ENCODE measurements at places on chromosomes 2 and 18.

DNA sequence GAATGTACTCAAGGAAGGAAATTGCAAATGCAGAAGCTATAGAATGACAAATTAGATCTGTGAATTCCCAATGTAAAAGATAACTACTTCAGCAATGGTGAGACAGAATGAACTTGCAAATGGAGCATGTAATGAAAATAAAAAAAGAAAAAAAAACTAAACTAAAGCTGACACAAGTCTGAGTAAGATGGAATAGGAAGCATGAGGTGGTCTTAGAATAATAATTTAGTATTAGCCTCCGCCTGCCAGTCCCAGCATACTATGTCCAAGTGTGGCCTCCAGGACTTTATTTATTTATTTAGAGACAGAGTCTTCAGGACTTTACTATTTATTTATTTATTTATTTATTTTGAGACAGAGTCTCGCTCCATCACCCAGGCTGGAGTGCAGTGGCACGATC lies 37.4 kb upstream of the SLC39A10 start:
- DNase-seq: no peak

DNA sequence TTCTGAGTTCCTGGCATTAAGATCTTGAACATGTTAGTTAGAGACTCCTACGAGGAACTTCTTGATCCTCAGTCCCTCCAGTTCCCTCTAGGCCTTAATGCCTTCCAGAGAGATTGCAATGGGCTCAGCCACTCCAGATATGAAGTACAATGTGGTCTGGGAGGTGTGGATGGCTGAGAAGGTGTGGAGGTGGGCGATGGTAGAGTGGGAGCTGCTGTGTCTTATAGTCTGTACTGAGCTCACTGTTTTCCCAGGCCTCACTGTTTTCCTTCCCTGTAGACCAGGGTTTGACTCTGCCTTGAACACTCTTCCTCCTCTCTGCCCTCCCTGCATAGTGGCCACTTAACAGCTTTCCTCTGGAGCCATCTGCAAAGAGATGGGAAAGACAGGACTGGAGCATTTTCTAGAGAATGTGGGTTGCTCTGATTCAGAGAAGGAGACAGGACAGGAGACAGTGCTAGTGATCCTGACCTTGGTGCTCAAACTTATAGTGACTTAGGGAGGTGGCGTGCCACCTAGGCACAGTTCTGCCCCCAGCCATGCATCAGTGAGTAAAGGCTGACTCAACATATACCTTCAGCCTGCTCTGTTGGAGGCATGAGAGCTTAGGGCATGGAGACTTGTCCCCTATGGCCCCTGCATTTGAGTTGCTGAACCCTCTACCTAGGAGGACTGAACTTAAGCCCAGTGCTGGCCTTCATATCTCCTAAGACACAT lies 129.7 kb downstream of the TDRD15 start:
- DNase-seq: no peak

GRCh38 chr2:30643674-30644073 lies 163.6 kb downstream of the CAPN13 start:
- no peak for DNase-seq

- DNase-seq: no peak
These were observed 130.7 kb downstream of the ANKRD44 start for GRCh38 chr2:197179744-197180498.

DNA sequence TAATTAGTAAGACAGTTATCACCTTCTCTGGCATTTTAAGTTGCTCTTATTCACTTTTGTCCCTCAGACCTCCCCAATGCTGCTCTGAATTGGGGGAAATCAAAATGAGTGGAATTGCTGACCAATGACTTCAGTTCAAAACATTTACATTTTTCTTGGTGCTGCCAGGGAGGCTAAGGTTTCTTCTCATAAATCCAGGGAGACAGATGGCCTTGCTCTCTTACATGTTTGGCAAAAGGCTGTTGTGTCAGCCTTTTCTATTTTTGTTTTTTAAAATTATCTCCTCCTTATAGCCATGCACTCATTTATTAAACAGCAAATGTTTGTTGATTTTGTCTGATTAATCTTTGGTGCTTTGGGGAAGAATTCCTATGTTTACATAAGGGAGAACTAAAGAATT lies 82.0 kb downstream of the GALNT13 start:
- no peak for DNase-seq

DNA sequence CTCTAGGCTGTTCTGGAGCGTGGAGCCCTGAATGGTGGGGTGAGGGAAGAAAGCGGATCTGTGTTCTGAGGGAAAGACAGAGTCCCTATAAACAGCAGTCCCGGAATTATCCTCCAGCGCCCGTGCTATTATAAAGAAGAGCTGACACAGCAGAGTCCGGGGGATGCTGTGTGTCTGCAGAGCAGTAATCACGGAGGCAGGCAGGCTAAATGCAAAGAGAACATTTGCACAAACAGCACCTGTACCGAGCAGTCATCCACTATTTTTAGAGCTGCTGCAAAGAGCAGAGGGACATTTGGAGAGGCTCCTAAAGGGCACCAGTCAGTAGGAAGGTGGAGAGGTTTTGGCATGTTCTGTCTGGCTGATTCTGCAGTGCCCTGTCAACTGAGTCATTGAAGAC lies 293.8 kb upstream of the SLC14A2 start:
- no peak for DNase-seq

DNA sequence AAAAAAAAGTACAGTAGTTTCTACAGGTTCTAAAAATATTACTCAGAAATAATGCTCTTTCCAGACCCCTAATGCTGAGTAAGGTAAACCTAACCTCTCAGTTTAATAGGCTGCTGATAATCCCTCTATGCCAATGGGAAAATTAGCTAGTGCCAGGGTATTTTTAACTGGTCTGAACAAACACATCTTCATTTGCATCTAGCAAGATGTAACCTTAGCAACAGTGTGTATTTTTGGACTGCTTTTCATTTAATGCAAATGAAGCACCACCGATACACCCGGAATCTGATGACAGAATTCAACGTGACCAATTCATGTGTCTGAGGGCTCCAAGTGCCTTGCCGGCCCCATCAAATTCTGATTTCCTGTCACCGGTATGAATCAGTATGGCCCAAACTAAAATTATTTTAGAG lies 47.4 kb upstream of the CYRIA start:
- DNase-seq: no peak

DNA sequence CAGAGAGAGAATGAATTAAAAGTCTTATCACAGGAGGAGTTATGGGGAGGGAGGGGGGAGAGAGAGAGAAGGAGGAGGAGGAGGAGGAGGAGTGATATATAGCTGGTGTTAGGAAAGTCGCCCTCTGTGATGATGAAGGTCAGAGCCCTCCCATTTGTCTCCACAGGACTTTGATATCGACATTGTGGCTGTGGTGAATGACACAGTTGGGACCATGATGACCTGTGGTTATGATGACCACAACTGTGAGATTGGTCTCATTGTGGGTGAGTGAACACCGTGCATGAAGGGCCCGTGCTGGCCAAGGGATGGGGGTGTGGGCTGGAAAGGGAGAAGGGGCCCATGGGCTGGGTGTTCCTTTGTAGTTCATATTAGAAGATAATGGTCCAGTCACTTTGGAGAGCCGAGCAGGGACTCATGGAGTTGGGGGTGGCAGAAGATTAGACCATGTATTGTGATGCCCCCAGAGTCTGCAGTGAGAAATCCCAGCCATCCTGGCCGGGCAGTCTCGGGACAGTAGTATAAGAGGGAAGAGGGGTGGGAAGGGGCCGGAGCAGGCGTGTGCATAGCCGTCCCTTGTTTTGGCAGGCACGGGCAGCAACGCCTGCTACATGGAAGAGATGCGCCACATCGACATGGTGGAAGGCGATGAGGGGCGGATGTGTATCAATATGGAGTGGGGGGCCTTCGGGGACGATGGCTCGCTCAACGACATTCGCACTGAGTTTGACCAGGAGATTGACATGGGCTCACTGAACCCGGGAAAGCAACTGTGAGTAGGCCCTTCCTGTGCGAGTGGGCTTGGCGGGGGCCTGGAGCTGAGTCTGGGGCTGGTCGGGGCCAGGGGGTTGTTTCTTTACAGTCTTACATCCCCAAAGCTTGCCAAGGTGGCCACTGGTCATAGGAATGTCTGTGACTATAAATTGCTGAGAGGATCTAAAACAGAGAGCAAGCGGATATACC lies 40.0 kb downstream of the HK2 start:
- no peak for DNase-seq

GRCh38 chr18:25229920-25230319 lies 122.0 kb downstream of the ZNF521 start:
- no peak for DNase-seq

GRCh38 chr2:73985308-73986084 lies 786 bp downstream of the TET3 start:
- DNase-seq: peak; percentile 72

DNA sequence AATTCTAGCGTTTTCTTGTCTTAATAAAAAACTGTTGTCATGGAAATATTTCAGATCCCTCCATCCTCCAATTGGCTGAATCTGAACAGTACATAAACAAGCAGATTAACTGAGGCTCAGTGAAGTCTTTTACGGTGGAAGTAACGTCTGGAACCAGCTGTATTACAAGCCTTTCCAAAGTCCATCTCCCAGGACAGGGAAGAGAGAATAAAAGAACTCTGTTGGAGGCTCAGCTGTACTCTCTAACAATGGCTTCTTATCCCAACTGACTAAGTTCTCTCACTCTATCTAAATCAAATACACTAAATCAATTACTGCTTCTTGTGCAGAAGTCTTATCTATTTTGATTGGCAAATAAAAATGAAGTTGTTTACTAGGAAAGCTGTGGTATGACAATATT lies 19.9 kb upstream of the NEDD4L start:
- no peak for DNase-seq

DNA sequence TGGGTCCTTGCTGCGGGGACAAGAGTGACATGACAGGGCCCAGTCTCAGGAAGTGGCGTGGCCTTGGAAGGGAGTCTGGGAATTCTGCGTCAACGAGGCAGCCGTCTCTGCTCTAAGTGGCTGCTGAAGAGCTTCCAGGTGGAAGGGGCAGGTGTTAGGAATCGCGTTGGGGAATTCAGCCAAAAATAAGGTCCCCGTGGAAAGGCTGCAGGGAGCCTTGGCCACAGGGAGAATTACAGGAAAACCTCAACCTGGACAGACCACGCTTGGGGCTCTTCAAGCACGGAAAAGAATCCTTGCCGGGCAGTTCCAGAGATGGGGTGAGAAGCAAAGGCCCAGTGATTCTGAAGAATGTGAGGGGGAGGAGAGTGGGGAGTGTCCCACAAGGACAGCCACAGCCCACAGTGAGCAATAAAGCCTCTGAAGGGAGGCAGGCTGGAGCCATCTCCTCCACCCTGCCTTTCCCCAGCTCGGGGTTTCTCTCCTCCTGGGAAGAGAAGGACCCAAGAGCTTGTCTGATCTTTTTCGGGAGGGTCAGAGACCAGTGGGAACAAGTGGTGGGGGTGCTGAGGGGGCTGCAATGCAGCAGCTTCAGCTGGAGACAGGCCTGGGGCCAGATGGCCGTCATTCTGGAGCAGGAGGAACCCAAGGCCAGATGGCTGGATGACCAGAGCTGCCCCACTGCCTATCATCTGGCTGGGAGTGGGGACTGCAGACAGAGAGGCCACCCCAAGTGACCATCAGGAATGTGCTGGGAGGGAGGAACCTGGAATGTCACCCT lies 106.4 kb upstream of the SMAD2 start:
- no peak for DNase-seq

GRCh38 chr2:197873293-197873701 lies 68.9 kb downstream of the PLCL1 start:
- no peak for DNase-seq

DNA sequence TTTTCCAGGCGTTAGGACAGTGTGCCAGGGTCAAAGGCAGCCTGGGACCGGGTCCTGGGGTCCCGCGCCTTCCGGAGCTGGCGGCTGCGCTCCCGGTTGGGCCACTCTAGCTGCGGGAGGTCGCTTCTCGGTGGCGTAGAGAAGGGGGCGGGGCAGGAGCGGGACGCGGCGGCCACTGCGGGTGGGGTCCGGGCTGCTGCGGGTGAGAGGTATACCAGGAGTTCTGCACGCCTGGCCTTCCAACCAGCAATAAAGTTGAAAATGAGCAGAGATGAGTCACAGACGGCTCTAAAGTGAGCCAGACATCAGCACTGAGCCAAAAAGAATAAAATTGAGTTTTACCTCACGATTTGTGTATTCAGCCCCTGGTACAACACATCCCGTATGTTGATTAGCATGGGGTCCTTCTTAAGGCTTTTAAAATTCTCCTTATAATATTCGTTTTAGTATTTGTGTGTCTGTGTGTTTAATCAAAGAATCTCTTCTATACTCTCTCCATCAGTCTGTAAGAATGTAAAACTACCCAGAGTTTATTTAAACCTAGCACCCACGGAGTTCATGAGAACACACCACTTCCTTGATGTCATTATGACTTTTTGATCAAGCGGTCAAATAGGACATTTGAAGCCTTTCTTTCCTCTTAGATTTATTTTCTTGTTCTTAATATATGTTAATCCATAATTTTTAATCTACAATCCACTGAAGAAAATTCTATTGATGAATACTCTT lies at the start of gene C1GALT1C1L:
Gene C1GALT1C1L (minus strand): TSS at position 108 of the 729 bp plus-strand sequence. CDS start 107 bp downstream, at position 1.
- peak; percentile 23 for DNase-seq

DNA sequence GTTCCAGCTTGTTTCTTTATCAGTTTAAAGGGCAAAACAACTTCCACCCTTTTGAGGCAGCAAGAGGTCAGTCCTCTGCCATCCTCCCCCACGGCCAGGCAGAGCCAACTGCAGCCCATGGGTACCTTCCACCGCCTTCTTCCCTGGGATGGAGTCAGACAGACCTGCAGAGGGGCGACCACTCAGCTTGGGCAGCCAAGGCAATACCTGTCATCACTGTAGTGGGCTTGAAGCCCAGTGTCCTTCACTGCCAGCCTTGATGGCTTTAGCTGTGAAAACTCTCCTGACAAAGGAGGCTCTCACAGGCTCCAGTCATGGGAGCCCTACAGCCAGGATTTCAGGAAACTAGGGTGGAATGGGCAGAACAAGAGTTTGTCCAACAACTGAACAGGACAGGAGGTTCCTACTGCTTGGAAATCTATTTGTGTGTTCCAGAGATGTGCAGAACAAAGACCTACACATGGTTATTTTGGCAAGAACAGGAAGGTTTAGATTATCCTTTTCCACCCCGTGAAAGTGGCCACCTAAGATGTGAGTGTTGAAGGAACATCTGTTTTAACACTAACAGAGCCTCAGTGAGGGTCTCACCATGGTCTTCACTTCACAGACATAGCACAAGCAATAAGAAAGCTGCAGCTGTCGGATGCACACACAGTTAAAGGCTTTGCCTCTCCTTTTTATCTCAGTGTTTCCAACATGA lies 93.9 kb upstream of the RMDN2 start:
- DNase-seq: no peak

GRCh38 chr2:201266629-201267028 lies 6.3 kb downstream of the CASP8 start:
- DNase-seq: no peak

GRCh38 chr2:191379375-191379774 lies 134.2 kb downstream of the MYO1B start:
- DNase-seq: no peak
